Fibroblast of lung (primary cell): ENCODE measurements at places on chromosomes 2 and 18.
A peak's percentile ranks its signal among the peaks of the same experiment; 100 is the strongest.

DNA sequence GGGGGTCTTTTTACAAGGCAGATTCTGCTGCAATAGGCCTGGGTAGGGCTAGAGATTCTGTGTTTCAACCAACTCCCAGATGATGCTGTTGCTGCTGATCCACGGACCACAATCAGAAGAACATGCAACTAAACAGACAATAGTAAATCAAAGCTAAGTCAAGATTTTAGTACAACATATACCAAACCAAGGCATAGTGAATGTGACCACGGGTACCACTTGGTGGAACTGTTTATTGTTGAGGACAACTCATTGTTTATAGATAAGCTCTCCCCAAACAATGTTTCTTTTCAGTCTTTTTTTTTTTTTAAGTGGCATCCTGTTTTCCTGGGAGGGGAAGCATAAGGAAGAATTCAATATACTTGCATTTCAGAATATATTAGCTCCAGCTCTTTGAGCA is 36.0 kb upstream of the DARS1 start:
- DNase-seq: no peak

DNA sequence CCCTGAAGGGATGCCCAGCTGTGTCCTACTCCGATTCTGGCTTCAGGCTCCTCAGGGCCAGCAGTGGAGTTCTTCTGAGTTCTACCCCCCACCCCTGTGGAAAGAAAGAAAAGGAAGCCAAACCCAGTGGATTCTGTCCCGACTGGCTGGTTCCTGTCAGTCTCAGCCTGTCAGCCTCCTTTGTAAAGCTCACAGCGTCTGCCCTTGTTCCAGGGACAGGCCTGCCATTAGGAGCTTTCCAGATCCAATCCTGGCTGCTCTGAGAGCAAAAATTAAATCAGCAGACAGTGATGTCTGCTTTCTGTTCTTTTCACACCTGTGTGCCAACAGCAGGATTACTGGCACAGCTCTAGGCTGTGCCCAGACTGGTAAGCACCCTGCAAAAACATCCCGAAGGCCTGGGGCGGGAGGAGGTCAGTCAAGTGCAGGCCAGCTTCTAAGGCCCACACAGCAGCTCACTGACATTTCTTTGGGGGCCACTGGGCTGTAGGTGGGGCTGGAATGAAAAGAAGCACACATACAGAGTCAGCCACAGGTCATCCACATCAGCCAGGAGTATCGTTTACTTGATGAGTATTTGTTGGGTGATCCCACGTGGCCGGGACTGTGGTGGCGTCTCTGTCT is 69.1 kb downstream of the EHD3 start:
- no peak for DNase-seq

DNA sequence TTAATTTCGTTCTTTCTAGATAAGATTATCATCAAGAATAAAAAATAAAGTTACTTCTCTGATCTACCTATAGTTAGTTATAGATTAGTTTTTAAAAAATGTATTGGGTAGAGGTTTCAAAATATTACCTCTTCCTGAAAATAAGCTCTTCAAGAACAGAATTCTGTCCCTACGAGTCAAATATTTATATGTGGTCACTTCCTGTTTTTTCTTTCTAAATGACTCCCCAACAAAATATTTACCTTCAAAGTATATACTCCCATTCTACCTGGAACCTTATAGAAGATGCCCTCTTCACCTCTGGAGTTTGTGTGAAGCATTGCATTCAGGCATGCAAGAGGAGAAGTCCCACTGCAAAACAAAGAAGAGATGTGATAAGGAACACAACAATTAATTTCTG is 72.3 kb downstream of the ASXL2 start:
- no peak for DNase-seq

- DNase-seq: no peak
These were observed 109.6 kb downstream of the TAF4B start for GRCh38 chr18:26335571-26336487.

DNA sequence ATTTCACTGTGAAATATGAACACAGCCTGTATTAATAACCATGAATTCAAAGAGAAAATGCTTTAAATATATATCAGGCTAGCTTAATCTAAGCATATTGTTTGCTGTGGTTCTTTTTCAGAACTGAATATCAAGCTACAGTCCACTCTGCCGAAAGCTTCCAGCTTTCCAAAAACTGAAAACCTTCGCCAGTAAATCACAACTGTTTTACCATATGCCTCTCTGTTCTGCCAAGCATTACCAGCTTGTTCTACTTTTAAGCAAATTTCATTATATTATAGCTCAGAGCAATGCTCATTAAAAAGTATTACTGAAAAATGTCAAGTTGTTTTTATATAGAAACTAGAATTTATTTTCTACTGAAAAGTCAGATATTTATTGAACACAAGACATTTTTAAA is 277.4 kb downstream of the NRXN1 start:
- no peak for DNase-seq

DNA sequence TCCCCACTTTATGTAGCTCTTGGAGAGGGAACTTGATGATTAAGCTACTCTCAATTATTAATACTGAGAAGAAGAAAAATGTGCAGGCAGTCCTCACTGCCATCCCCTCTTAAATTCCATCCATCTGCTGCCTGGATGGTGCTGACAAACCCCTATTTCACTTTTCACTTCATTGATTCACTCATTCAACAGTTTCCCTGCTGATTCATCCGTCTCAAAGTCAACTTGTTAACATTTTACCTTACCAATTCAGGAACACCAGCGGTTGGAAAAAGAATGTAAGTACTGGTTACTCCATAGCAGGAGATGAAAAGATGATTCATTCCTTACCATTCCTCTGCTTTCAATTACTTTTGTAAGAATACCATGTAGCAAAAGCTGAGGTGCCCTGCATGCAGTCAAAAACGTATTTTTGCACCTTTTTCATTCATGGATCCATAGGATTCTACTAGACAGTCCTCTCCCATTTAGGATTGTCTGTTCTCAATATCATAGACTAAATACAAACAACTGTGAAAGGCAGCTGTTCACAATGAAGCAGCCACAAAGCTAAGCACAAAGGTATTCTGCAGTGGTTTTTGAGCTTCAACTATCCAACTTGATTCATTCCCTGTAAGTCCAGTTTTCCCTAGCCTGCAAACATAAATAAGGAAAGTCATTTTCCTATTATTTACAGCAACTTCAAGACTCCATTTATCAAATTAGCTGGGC is 262.0 kb downstream of the MREG start:
- DNase-seq: peak; percentile 62

- peak; percentile 45 for DNase-seq
These were observed 852.1 kb downstream of the CNTNAP5 start for GRCh38 chr2:124877141-124877577.

GRCh38 chr18:7877609-7878008 is 310.5 kb downstream of the PTPRM start:
- DNase-seq: no peak

DNA sequence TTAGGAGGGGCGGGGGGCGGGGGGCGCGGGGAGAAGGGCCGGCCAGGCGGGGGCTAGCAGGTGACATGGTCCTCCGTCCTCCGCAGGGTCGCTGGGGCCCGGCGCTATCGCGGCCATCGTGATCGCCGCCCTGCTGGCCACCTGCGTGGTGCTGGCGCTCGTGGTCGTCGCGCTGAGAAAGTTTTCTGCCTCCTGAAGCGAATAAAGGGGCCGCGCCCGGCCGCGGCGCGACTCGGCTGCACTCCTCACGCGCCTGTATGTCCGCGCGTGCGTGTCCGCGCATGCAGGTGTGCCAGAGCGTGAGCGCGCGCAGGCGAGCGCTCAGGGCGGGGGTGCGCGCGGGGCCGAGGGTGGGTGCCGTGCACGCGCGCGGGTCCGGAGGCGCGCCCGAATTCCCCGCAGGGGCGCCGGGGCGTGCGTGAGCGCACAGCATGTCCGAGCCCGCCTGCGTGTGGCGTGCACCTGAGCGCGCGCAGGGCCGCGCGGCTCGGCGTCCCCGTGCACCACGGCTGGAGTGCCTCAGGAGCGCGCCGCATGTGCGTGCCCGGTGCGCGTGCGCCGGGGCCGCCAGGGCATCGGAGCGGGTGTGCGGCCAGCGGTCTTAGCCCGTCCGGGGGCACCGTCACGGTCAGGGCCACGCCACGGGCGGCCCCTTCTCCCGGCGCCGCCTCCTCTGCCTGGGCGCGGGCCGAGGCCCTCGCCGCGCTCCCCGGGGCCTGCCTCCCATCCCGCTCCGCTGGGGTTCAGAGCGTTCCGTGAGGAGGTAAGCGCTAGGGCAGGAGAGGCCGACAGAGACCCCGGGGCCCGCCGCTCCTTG is 6.3 kb downstream of the SNORC start:
- DNase-seq: no peak

GRCh38 chr18:49364821-49365220 is 95.6 kb downstream of the DYM start:
- no peak for DNase-seq

- no peak for DNase-seq
These were observed 13.5 kb upstream of the SIX3 start for GRCh38 chr2:44927985-44928482.

DNA sequence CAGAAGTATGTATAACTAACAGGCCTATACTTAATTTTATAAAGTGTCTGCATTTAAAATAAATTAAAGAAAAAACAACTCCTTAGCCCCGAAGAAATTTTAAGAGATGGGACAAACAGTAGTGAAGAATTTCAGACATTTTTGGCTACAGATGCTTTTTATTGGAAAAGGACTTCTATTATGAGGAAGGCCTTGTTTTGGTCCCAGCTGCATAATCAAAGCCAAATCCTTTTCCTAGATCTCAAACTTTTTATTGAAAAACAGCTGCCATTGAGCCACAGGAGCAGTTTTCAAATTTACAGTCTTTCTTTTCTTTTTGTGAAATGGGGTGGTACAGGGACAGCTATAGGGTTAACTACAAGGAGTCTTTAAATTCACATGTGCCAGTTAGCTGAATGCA is 51.3 kb upstream of the SETBP1 start:
- DNase-seq: no peak

DNA sequence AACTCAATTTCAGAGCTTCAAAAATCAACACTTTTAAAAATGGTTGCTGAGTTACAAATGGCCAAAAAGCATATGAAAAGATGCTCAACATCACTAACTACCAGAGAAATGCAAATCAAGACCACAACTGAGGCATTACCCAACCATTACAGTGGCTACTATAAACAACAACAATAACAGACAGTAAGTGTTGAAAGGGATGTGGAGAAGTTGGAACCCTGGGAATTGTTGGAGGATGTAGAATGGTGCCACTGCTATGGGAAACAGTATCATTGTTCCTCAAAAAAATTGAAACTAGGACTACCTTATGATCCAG is 173.3 kb upstream of the SPRED2 start:
- DNase-seq: no peak

GRCh38 chr2:133204421-133204820 is 363.8 kb downstream of the NCKAP5 start:
- no peak for DNase-seq

DNA sequence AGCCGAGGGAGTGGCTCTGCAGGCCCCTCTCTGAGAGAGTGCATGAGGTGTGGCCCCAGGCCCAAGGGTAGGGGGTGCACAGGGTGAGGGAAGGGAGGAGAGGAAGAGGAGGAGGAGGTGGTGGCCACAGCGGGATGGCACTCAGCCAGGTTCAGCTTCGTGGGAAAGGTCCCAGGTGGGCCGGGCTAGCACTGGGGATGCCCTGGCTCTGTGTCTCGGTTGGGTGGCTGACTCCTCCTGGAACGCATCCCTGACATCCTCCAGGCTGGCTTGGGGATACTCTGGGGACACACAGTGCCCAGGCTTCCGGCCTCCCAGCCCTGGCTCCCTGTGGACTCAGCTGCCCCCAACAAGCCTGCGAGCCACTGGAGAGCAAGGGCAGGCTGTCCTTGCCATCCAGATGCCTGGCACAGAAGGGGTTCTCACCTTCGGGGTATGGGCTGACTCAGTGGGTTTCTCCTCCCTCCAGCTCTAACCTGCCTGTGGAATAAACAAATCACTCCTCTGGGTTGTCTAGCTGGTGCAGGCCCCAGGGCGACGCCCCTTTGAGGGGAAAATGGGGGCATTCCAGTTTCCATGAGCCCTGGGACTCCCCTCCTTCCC is 582 bp upstream of the ZAP70 start:
- no peak for DNase-seq

GRCh38 chr2:185787227-185788145 is 48.9 kb downstream of the FSIP2 start:
- peak; percentile 72 for DNase-seq

GRCh38 chr2:129050101-129050500 is 731.4 kb upstream of the HS6ST1 start:
- DNase-seq: no peak

DNA sequence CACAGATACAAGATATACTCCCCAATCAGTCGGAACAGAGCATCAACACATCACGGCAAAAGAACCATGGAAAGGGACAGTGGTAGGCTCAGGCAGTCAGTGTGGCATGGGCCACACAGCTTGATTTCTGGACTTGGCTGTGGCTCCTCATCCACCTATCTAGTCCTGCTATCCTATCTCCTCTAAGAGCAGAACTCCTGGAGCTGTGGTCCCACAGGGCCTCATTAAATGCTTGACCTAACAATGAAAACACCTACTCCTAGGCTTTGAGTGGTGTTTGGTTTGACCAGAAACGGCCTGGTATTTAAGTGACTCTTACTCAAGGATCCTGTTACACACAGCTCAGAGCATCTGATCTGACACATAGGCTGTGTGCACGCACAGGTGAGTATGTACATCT is 33.6 kb upstream of the SMAD2 start:
- DNase-seq: no peak

DNA sequence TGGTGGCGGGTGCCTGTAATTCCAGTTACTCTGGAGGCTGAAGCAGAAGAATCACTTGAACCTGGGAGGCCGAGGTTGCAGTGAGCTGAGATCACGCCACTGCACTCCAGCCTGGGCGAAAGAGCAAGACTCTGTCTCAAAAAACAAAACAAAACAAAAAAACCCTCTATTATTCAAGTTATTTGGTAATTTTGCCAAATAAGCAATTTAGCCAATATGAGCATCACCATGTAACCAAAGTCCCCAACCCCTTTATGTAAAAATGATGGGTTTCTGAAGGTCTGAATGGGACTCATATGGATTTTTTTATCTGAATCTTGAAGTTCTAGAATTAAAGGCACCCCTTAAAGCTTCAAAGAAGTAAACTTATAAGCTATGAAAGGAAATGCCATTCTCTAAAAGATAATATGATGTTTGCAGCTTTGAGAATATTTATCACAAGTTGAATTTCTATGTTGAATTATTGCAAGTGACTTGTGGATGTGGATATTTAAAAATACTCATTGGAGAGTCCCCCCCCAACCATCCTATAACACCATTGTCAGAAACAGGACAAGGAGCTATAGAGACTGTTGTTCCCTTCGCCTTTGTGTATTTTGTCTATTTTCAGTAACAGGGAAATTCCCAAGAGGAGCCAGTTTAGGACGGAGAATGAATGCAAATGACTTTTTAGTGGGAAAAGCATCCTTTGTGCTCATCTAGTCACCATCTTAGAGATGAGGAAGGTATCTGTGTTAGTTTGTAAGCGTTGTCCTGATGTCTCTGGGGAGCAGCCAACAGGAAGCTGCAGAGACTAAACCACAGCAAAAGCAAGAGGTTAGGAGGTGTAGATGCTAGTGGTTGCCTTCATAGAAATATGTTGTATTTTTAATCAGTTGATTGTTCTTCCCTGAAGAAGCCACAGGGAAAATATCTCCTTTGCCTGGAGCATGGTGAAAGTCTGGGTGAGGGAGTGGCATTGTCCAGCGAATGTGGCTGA is 68.3 kb downstream of the TET3 start:
- no peak for DNase-seq
